ENCODE measurements at places on chromosomes 3 and 15.

GRCh38 chr3:31240874-31241273, 291.9 kb upstream of the STT3B start:
- no peak overlapping the region for H3K4me3 ChIP-seq
- H3K4me1 ChIP-seq: no peaks in the 10 kb centered on the region
- DNase-seq: no peak
- H3K27me3 ChIP-seq: no peaks in the 10 kb centered on the region
- H3K27ac ChIP-seq: no peak overlapping the region

- H3K4me3 ChIP-seq: no peak overlapping the region
- H3K27ac ChIP-seq: no peak overlapping the region
- H3K36me3 ChIP-seq: no peaks in the 10 kb centered on the region
- no peaks in the 10 kb centered on the region for H3K4me1 ChIP-seq
- no peak for DNase-seq
Observed at GRCh38 chr3:141530415-141530768, 43.6 kb downstream of the RASA2 start.

- H3K27ac ChIP-seq: no peak overlapping the region
- no peaks in the 10 kb centered on the region for H3K4me1 ChIP-seq
- H3K27me3 ChIP-seq: no peaks in the 10 kb centered on the region
- no peak overlapping the region for H3K4me3 ChIP-seq
- no peaks in the 10 kb centered on the region for H3K36me3 ChIP-seq
- no peak for DNase-seq
Observed at GRCh38 chr15:60528530-60528929, 49.6 kb upstream of the ICE2 start.

DNA sequence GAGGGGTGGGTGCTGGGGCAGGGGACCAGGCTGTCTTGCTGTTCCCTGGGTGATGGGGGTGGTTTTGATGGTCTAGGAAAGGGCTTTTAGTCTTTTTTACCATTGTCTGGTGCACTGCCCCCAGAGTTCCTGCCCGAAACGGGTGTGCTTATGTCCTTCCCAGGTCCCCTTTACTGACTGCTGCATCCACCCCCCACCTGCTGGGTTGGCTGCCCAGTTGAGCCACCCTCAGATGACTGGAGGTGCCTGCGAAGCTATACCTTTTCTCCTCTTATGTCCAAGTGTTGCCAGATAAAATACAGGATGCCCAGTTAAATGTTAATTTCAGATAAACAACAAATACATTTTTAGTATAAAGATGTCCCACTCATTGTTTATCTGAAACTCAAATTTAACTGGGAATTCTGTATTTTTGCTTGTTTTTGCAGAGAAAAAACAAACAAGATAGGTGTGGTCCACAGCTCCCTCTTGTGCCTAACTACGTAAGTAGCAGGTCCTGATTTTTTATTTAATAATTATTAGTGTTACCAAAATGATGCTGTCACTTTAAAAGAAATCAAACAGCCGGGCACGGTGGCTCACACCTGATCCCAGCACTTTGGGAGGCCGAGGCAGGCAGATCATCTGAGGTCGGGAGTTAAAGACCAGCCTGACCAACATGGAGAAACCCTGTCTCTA, 6.1 kb upstream of the RPP14 start:
- H3K4me3 ChIP-seq: no peak overlapping the region
- H3K4me1 ChIP-seq: no peaks in the 10 kb centered on the region
- H3K27ac ChIP-seq: no peak overlapping the region
- H3K36me3 ChIP-seq: no peaks in the 10 kb centered on the region

- H3K4me1 ChIP-seq: no peaks in the 10 kb centered on the region
- H3K36me3 ChIP-seq: no peaks in the 10 kb centered on the region
- H3K27ac ChIP-seq: no peak overlapping the region
- no peaks in the 10 kb centered on the region for H3K27me3 ChIP-seq
- no peak for DNase-seq
Observed at GRCh38 chr3:9190276-9190675, 59.2 kb downstream of the SRGAP3 start.

DNA sequence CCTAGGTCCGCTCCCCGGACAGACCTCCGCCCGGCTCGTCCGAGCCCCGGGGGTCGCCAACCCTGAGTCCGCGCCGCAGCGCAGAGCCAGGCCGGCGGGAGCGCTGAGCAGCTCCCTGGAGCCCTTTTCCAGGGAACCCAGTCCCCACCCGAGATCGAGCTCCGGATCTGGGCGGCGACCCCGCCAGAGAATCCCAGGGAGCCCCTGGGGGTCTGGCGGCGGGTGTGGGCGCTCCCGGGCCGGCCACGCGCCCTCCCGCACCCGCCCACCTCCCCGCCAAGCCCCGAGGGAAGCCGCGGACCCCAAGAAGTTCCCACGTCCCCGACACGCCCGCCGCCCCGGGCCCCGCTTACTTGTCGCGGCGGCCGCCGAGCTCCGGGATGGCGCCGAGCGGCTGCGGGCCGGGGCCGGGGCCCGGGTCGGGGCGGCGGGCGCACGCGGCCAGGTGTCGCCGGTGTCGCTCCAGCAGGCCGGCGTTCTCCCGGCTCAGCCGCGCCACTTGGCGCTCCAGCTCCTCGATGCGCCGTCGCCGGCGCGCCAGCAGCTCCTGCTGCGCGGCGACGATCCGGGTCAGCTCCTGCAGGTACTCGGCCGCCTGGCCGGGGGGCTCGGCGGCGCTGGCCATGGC, 137.7 kb downstream of the NUP210 start:
- no peak overlapping the region for H3K27ac ChIP-seq
- no peaks in the 10 kb centered on the region for H3K4me1 ChIP-seq
- DNase-seq: no peak
- no peaks in the 10 kb centered on the region for H3K27me3 ChIP-seq
- no peak overlapping the region for H3K4me3 ChIP-seq

DNA sequence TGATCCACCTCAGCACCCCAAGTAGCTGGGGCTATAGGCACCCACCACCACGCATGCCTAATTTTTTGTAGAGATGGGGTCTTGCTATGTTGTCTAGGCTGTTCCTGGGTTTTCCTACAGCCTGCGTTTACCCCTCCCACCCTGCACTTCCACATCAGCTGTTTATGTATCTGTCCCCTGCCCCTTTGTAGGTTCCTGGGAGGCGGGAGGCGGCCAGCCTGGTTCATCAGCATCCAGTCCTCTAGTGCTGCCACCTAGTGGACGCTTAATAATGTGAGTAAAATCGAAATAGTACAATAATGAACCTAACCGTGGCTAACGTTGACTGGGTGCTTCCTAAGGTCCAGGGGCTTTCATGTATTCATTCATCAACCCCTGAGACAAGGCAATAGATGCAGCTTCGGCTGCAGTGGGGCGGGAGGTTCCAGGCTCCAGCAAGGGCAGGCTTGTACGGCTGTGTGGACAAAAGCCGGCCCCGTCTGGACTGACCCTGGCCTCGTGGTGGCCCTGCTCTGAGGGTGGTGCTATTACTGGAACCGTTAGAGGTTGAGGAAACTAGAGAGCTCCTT, 1.2 kb upstream of the LCTL start:
- H3K27me3 ChIP-seq: no peaks in the 10 kb centered on the region
- no peaks in the 10 kb centered on the region for H3K36me3 ChIP-seq
- no peak overlapping the region for H3K27ac ChIP-seq

DNA sequence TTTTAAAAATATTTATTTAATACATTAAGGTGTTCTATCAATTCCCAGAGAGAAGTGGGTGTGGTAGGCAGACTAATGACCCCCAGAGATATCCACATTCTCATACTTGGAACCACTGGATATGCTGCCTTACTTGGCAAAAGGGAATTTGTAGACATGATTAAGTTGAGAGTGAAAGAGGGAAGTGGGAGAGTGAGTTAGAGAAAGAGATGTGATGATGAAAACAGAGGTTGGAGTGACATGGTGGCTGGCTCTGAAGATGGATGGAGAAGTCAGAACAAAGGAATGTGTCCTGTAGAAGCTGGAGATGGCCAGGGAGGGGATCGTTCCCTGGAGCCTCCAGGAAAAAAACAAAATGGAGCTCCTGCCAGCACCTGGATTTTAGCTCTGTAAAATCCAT, 32.0 kb downstream of the TNFAIP8L3 start:
- no peaks in the 10 kb centered on the region for H3K36me3 ChIP-seq
- no peak for DNase-seq
- H3K4me1 ChIP-seq: peaks cover 22% of the 10 kb centered on the region
- no peak overlapping the region for H3K27ac ChIP-seq
- no peaks in the 10 kb centered on the region for H3K27me3 ChIP-seq
- no peak overlapping the region for H3K4me3 ChIP-seq

Measured in Caco-2 (cell line).